ENCODE measurements at places on chromosomes 1 and 21.

DNA sequence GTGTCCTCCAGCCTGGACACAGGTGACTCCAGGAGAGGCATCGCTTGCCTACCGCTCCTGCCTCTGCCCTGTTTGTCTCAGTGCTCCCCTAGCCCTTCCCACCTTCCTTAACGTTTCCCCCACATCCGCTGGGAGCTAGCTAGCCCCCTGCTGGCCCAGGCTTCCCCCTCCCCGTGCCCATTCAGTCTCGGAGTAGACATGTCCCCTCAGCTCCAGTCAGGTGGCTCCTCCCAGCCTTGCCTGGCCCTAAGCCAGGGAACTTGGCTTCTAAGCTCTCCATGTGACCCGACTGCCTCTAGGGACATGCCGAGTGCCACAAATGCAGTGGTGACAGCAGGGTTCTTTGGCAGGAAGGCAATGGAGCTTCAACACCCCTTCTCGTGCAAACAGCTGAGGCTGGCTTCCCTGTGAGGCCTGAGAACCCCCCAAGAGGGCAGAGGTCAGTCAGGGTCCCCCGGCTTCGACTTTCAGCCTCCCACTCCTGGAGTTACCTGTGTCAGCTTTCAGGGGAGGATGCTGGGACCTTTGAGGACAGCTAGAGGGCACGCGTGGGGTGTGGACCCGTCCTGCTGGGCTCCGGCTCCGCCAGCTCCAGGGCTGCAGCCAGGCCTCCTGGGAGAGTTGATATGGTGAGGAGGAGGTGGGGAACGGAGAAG lies 16.2 kb downstream of the DRAXIN start:
- DNase-seq, result peak; percentile 76

DNA sequence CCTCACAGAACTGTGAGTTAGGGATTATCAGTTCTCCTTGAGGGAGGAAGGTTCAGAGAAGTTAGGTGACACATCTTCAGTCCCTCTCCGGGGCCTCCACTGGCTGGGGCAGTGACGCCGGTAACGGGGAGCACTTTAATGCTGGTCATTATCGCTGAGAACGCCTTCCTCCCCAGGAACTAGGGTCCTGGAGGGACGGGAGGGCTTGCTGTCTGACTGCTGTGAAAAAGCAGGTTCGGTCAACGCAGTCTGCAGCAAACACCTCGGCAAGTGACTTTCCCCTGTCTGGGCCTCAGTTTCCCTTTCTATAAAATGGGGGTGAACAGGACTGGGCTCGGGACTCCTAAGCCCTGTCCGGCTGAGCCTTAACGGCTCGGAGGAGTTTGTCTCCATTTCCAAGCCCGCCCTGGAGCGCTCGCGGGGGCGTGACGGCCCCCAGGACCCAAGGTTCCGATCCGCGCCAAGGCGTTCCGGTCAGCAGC lies 341 bp upstream of the TMEM61 start:
- DNase-seq, result no peak

GRCh38 chr1:40386359-40386723 lies 12.8 kb downstream of the SMAP2 start:
- DNase-seq, result no peak

DNA sequence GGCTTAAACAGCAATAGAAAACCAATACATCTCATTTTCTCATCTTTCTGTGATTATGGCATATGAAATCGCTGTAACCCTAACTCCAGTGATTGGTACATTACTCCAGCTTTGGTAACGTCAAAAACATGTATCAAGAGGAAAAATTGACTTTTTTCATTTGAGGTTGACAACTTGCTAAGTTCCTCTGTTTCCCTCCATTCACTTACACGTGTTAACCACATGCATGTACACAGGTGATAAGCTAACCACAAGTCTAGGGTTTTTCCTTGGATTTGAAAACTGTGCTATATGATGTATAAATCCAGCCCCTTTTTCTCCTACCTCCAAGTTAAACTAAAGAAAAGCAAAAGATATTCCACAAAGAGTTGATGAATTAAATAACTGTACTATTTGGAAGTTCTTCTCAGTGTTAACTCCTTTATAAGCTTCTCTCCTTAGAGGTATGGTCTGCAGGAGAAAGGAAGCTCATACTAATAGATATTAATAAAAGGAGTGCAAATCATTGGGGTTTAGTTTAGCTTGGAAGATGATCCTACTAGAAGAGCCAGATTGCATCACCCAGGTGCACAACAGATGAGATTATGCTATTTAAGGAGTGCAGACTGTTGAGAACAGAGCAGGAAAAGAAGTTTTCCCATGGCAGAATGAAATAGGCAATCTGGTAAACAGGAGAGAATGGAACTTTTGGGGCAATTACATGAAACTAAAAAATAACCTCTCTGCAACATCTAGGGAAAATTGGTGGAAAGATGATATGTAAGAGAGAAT lies 277.9 kb downstream of the GRIK1 start:
- DNase-seq, result no peak

GRCh38 chr1:232501854-232502253 lies 128.1 kb downstream of the SIPA1L2 start:
- DNase-seq, result no peak

GRCh38 chr1:8217011-8217711 lies 100.8 kb upstream of the SLC45A1 start:
- no peak for DNase-seq

DNA sequence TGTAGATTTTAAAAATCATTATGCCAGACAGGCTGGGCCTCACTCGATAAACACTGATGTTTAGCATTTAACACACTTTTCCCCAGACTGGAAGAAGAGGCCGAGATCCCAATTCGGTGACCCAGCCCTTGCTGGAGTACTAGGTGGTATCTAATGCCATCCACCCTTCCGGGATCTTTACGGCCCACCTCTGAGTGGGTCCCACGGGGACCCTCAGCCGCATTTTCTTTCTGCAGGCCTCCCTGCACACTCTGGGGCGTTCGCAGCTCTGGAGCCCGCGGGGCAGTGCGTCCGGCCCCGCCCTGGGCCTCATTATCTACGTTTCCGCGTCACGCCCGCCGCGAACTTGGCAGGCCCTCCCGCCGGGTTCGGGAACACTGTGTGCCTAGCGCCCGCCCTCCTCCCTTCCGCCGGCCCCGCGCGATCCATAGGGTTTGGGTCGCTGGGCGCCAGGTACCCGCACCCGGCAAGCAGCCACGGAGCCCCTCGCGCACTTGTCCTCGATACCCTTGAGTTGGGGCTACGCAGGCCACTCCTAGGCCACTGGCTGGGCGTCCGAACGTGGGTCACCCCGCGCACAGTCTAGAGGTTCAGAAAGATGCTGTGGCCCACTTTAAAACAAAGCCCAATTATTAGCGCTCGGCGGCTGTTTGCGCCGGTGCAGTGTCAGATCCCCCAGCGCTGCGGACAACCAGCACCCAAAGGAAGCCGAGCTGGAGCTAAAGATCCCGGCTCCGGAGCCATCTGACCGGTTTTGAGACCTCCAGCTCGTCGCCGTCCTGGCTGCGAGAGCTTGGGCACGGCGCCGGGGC lies 950 bp upstream of the EVA1C start:
- DNase-seq, result peak; percentile 31
